DMS 273 treated with DMSO at 0.1 percent for 48 hours (cell line): ENCODE measurements at places on chromosomes 7 and 10.

GRCh38 chr10:133022776-133023100 is 65.0 kb upstream of the ADGRA1 start:
- DNase-seq = no peak

DNA sequence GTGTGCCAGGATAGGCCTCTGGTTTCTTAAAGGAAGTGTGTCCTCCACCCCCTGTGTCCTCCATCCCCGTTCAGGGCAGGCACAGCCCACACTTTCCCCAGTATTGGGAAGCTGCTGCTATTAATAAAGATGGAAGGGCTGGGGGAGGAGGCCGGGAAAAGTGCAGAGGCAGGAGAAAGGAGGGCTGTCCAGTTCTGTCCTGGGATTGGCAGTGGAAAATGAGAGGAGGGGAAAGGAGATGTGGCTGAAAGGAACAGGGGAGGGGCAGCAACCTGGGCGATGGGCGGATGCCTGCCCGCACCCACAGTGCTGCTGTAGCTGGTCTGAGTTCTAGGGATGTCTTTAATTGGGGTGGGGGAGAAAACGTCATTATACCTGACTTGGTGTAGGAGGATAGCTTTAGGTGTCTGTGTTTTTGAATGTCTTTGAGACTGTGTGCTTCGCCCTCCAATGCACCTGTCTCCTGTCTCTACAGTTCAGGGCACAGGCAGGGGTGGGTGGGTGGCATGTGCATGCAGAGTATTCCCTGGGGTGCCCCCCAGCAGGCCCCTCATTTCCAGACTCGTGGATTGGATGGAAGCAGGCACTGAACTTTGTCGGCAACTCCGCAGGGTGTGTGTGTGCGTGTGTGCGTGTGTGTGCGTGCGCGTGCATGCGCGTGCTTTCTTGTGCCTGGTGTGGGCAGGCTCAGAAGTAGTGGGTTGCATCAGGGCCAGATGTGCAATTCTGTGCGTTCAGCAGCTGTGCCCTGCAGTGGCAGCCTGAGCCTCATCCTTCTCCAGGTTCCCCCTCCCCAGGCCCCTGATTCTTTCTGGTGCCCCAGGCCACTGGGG is 2.5 kb downstream of the TRIM8 start:
- no peak for DNase-seq

DNA sequence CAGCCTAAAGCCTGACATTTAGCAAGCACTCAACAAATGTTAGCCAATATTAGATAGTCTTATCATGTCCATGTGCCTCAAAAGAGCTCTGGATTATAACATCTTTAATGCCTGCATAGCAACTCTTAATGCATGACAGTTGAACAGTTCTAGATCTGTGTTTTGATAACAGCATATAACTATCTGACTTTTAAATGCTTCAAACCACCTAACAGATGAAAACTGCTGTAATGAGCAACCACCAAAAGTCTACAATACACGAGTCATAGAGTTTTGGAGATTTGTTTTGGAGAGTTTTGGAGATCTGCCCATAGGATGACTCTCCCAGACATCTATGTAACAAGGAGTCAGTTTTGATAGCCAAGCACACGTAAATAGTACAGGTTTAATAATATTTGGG is 227.3 kb downstream of the TWIST1 start:
- no peak for DNase-seq

- DNase-seq = no peak
Observed at GRCh38 chr7:6551016-6551511, at the start of gene GRID2IP. Gene GRID2IP, minus strand, starts transcription at chr7:6551461. Its CDS starts 25 bp downstream, at chr7:6551436.

- DNase-seq = no peak
Observed at GRCh38 chr7:43645699-43646226, 62.9 kb downstream of the STK17A start.

GRCh38 chr10:13773496-13774170 is 186.9 kb downstream of the PRPF18 start:
- no peak for DNase-seq

DNA sequence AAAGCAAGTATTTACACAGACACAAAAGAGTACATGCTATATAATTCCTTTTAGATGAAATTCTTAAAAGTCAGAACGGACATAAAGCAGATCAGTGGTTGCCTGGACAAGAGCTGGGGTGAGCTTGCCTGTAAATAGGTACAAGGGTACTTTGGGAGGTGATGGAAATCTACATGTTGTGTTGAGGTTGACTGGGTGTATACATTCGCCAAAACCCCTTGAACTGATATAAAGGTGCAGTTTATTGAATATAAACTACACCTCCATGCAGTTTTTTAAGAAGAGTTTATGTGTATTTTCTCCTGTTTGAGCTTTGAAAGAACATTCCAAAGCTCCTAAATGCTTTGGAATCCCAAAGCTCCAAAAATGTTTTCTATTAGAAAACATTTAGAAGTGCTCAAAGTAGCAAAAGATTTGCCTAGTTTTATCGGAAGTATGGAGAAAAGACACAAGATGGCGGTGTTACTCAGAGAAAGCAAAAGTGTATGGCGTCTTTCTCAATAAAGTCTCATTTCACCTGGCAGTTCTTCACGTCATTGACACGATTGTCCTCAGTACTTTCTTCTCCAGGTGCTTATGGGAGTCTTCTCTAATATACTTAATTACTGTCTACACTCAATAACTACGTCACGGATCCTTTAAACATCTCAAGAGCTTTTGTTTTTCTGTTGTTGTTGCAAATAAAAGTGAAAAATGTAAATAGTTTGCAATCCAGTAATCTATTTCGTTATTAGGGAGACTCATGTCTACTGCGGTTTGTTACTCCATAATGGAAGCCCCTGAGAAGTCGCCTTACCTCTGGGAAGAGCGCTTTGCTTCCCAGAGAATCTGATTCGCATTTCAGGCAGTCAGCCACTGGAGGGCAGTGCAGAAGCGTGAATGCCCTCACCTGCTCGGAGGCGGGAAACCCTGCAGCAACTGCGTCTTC is 14.7 kb upstream of the SEC61G start:
- peak; percentile 76 for DNase-seq

GRCh38 chr10:99930731-99931550 is 78.8 kb downstream of the DNMBP start:
- no peak for DNase-seq

- DNase-seq = no peak
Observed at GRCh38 chr7:103867874-103868273, 121.6 kb downstream of the RELN start.

DNA sequence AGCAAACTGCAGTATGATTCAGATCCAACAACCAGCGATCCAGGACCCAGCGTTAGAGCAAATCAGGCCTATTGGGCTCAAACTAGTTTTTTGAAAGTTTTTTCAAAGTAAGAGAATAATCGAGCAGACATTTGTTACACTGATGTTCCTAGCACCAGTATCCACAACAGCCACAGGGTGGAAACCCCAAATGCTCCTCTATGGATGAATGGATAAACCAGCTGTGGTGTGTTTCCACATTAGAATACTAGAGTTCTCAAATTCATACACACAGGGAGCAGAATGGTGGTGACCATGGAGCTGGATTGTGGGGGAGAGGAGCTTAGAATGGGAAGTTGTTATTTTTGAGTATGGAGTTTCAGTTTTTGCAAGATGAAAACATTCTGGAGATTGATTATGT is 60.7 kb downstream of the PDIA4 start:
- DNase-seq = no peak

GRCh38 chr7:109532262-109532992 is 962.8 kb downstream of the DNAJB9 start:
- no peak for DNase-seq

GRCh38 chr10:24951201-24952142 is 934 bp downstream of the PRTFDC1 start:
- DNase-seq = no peak

GRCh38 chr7:129103561-129104324 is 40.8 kb upstream of the TSPAN33 start:
- no peak for DNase-seq
